Occipital lobe (tissue), 3 donors: ENCODE measurements at places on chromosomes 6 and 20. TPM values are rescaled to one million over a fixed set of nuclear protein-coding genes. Genes with fewer than 3 reads are reported as not detected.

The SEMG2 gene
- total RNA-seq, result not detected

The CST4 gene
- not detected for total RNA-seq

The SLC32A1 gene
- 6.4 TPM for total RNA-seq

The NR2E1 gene
- total RNA-seq, result 9.8 TPM

The CEP43 gene
- total RNA-seq, result 32.3 TPM

The TFAP2A gene
- not detected for total RNA-seq

The PAK1IP1 gene
- total RNA-seq, result 22.1 TPM

The TCP11 gene
- 0.31 TPM for total RNA-seq

The GABRR1 gene
- total RNA-seq, result not detected

DNA sequence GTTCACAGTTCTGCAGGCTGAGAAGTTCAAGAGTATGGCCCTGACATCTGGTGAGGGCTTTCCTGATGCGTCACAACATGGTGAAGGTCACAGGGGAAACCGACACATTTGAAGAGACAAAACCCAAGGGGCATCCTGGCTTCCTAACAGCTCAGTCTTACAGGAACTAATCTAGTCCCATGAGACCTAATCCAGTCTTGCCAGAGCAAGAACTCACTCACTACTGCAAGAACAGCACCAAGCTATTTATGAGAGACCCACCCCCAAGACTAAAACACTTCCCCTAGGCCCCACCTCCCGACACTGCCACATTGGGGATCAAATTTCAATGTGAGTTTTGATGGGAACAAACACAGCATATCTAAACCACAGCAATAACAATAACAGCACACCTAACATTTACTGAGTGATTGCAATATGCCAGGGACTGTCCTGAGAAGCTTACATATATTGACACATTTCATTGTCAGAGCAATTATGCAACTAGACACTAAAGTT lies 46.6 kb downstream of the TPBG start:
- no peak for DNase-seq

GRCh38 chr20:1927217-1927616 lies 32.0 kb downstream of the SIRPA start:
- DNase-seq, result no peak

- no peak for DNase-seq
Observed at GRCh38 chr20:34525342-34525708, 9.1 kb downstream of the DYNLRB1 start.

DNA sequence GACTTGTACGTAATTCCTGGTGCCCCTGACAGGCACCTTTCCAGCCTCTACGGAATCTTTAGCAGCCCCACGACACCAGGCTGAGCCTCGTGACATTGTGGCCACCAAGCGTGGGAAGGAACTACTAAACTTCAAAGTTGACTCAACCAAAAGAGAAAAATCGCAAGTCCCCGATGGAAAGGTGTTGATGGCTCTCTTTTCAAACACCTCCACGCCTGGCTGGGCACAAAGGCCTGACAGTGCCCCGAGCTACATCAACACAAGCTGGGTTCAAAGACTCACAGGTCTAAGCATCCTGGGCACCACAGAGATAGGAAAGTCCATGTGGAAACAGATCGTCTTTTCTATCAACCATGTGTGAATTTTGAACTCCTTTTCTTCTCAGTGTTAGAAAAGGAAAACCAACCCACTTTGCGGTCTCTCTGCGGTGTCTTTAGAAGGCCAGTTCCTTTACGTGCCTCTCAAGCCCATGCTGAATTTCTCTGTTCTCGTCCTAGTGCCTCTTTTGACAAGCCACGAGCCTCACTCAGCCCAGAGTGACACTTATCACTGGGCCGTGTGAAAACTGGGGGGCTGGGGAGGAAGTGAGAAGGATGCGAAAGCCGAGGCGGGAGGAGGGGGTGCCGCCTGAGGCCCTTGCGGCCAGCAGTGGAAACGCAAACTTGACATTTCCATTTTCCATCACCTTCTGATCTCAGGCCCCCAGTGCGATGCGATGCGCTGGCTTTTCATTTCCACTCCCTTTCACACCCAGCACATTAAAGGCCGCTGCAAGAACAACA lies 59.4 kb downstream of the GFOD1 start:
- no peak for DNase-seq

DNA sequence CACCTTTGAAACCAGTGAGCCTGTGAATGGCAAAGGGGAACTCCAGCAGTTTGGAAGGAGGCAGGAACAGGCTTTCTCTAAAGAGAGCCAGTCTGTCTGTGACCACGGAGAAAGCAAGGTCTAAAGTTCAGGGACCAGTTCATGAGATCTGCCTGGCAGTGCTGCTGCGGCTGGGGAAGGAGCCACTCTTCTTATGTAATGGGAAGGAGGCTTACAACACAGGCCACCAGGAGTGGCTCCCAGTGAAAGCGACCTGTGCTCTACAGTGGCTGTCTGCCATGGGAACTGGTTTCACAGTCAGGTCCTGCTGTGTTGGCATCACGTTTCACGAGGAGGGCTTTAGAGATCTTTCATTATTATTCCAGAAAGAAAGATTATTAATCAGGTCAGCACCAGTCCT lies 291.9 kb upstream of the PRDM1 start:
- no peak for DNase-seq

DNA sequence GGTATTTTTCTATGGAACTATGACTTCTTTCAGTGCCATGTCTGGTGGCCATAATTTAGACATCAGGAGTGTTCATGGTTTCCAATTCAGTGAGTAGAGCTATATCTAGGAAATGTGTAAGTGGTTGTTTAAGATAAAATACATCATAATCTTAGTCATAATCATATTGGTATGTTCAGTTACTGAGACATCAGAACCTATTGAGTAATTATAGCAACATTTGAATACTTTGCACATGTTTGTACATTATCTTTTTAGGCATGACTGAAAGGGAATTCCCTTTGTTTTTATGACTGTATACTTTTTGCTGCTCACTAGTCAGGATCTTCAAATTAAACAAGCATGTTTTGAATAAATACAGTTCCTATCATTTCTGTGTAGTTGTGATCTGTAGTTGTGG lies 64.0 kb downstream of the STXBP5 start:
- no peak for DNase-seq

- no peak for DNase-seq
Observed at GRCh38 chr6:46255528-46255927, 84.7 kb upstream of the ENPP5 start.
